ENCODE measurements at places on chromosomes 4 and X. TPM values are rescaled to one million over a fixed set of nuclear protein-coding genes. Genes with fewer than 3 reads are reported as not detected.

DNA sequence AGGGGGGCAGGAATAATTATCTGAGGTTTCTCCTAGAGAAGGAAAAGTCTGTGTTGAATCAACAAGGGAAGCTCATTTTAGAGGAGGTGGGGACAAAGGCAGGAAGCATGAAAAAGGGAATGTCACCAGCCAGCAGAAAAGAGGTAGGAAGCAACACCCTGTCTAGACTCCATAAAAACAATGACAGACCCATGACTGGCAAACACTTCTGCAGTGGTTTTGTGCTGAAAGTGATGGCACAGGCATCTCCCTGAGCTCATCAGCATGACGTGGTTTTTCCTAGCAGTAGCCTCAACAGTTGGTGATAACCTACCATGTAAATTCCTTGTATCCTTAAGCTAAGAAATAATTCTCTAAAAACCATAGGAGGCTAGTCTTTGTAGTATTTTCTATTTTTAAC lies 110.7 kb upstream of the GALNT7 start:
- no peak for DNase-seq

The PYURF gene
- total RNA-seq: 53.2 TPM

DNA sequence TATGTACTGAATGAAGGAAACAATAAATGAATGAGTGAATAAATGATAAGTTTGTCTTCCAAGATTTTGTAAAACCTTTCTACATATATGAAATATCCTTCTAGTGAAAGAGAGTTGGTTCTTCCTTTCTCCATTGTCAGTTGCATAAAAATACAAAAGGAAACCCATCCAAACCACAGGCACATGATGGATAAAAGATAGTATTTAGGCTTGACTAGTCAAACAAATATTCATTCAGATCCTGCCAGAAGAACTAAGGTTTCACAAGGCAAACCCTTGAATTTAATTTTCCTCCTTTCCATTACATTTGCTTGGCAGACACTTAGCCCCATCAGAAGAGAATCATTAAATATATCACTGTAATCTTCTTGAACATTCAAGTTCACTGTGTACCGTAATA lies 208.4 kb downstream of the COL25A1 start:
- DNase-seq: no peak

The GLRA2 gene
- total RNA-seq: not detected

DNA sequence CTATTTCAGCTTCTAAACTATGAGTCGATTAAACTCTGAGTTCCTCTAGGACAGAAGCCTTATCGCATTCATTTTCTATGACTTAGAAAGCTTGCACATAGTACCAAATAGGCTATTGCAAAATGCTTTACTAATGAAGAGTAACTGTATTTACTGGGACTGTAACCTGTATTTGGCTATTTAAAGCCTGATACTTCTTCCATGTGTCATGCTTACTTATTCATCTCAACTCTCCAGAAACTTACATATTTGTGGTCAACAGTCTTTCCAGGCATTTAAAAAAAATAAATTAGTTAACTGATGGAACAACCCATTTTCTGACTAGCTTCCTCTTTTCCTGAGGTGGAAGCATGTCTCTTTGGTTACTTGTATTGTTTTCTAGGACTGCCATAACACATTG lies 467.9 kb downstream of the PCDH11X start:
- DNase-seq: peak; percentile 18

DNA sequence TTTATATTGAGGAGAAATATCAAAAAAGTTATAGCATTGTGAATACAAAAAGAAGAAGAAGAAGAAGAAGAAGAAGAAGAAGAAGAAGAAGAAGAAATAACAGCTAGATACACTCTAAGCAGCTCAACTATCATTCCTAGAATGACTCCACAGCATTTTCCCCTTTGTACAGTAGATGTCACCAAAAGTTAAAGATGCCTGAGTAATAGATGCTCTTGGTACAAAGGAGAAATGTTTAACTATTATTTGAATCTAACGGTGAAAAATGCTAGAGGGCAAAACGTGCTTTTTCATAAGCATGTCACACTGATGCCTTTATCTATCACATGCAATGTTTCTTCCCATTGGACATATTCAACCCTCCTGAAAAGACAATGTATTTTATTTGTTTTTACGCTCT lies 178.4 kb upstream of the GPRIN3 start:
- DNase-seq: peak; percentile 23

DNA sequence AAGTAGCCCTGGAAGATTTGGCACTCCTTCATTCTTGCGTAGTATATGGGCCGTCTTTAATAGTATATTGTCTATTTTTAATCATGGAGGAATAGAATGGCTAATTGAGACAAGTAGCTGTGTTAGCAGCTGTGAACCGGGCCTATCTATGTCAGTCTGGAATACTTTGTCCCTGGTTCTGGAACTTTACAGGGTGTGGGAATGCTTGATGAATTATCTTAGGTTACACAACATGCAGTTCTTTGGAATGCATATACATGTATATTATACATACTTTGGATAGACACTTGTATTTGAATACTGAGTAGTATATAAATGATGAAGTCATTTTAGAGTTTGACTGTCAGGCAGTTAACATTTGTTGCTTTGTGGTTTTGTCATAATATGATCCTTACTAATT lies 37.4 kb downstream of the PDLIM5 start:
- DNase-seq: peak; percentile 65

The NLGN4X gene
- total RNA-seq: 0.13 TPM

The MND1 gene
- total RNA-seq: 1.3 TPM

DNA sequence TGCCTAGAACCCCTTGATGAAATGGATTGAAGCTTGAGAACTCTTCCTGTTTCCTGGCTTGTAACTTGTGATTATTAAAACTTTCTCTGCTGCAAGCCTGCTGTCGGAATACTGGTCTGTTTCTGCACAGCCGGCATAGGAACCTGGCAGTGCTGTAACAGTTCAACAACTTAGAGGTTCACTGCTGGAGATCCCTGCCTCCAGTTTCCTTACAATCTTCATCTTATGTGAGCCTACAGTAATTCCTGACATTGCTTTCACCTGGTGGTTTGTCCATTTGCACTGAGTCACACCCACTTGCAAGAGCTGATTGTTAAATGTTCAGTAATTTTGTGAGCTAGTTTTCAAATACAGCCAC lies 1.3 kb upstream of the SEPSECS start:
- DNase-seq: peak; percentile 55

DNA sequence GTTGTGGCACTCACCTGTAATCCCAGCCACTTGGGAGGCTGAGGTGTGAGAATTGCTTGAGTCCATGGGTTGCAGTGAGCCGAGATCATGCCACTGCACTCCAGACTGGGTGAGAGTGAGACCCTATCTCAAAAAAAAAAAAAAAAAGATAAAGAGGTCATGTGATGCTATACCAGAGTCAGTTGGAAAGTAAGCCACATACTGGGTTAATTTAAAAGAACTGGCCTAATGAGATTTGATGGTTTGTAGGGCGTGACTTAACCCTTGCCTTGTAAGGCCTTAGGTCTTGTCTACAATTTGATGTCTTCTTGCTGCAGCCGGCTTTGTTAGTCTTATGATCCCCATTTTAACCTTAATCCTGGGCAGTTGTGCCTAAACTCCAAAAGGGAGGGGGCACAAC lies 5.2 kb downstream of the MGST2 start:
- no peak for DNase-seq

The SHROOM3 gene
- total RNA-seq: 8.6 TPM

- peak; percentile 1 for DNase-seq
Observed at GRCh38 chrX:125947501-125947900, 218.6 kb downstream of the DCAF12L2 start.

DNA sequence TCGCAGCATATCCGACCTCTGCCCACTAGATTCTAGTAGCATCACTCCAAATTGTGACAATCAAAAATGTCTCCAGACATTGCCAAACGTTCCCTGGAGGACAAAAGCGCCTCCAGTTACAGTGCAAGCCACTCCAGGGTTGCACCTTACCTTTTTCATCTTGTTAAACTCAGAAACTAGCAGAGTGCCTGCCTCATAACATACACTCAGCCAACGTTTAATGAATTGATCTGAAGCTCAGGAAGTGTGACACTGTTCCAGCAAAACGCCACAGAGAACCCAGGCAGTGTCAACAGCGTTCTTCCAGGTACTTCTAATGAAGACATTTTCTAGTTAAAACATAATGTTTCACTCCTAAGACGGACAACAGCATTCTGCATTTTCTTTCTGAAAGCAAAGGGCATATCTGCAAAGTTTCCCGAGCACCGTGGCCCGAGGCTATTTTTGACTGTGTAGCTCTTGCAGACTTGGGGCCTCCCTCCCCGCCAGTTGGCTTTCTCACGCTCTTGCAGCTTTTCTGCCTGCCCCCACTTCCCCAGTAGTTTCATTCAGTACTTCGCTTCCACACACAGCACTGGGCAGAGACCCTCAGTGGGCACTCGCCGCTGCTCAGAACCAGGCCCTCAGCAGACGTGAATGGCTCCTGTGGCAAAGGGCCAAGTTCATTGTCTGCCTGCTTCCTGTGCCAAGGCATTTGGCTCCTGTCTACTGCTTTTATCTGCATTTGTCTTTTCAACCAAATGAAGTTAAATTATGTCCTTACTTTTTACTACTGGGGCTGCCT lies 133.4 kb upstream of the TTC29 start:
- no peak for DNase-seq

GRCh38 chrX:69060631-69061408 lies 104.4 kb downstream of the PJA1 start:
- DNase-seq: peak; percentile 26

DNA sequence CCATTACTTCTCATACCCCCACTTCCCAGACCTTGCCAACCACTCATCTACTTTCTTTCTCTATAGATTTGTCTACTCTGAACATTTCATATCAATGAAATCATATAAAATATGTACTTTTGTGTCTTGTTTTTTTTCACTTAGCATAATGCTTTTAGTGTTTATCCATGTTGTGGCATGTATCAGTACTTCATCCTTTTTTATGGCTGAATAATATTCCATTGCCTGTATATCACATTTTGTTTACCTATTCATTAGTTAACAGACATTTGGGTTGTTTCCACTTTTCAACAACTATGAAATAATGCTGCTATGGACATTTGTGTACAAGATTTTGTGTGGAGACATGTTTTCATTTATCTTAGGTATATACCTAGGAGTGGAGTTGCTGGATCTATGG lies 324.1 kb downstream of the OPHN1 start:
- DNase-seq: no peak

The KANTR gene
- total RNA-seq: 4.5 TPM

- DNase-seq: no peak
Observed at GRCh38 chrX:150410513-150410912, 47.4 kb downstream of the MAMLD1 start.

GRCh38 chrX:20437683-20438082 lies 171.0 kb upstream of the RPS6KA3 start:
- DNase-seq: no peak

DNA sequence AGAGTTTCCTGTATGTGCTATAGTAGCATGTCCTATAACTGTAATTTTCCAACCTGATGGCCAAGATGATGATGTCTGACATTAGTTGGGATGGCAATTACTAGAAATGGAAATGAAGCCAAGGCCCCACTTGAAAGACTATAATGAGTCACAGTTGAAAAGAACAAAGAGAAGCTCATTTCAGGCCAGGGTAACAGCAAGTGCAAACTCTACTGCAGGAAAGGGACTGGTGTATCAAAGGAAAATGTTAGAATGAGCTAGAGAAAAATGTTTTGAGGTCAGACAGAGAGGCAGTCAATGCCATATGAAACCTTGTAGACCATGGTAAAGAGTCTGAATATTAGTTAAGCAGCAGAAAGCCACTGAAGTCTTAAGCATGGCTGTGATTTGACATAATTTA lies 146.2 kb upstream of the SH3RF1 start:
- DNase-seq: no peak

The DOK7 gene
- 1.0 TPM for total RNA-seq

GRCh38 chr4:79651456-79651855 lies 243.4 kb upstream of the GK2 start:
- peak; percentile 46 for DNase-seq

The ALB gene
- not detected for total RNA-seq

GRCh38 chr4:84956014-84956413 lies 10.5 kb downstream of the WDFY3 start:
- peak; percentile 74 for DNase-seq

The TMEM271 gene
- not detected for total RNA-seq

The ARL9 gene
- total RNA-seq: under 0.01 TPM
